Heart left ventricle (tissue), 16 donors: ENCODE measurements at places on chromosomes 3 and 15.

DNA sequence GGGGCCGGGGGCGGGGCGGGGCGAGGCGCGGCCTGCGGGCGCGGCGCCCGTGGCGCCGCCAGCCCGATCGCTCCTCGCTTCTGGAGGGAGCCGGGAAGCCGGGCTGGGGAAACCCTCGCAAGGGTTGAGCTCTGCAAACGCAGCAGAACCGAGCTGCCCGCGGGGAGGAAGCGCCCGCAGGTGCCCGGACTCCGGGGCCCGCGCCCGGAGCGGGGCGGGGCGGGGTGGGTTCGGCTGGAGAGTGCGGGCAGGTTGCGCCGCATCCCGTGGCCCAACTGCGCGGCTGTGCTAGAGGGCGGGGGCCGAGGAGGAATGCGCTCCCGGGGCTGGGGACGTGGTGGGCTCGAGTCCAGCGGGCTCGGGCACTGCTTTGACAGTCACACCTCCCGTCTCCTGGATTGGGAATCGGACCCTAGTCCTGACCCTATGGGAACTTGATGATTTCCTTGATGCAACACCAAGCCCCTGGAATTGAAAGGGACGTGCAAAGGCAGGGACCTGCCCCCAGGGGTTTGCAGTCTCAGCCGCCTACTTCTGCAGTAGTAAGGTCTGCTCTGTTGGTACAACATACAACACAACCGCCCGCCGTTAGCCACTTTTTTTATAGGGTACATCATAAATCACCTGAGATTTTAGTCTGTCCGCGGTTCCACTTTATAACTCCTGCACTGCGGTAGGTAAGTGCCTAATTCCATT is 34.3 kb downstream of the ZBTB38 start:
- DNase-seq, result peak; percentile 88

GRCh38 chr3:120304616-120305015 is 19.6 kb upstream of the GPR156 start:
- DNase-seq, result no peak

DNA sequence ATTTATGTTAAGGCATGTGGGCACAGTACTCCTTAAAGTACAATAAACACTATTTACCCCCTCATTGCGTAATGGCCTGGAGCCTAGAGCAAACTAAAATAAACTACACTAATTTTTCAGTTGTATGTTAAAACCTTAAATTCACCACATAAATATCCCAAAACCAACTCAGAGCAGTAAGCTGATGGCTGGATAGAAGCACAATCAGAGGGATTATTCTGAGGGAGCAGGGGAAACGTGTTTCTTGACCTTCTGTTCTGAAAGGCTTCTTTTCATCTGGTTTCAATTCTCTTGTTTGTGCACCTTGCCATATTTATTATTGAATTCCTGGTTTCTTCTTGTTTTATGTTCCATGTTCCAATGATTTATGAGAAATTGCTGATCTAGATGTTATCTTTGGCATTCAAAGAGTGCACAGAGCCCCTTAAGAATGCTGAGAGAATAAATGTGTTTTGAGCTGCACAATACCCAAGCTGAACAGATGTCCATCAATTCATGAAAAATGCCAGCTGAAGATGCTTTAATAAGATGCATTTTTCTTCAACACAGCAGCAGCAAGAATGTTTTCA is 29.6 kb downstream of the RPL22L1 start:
- DNase-seq, result no peak

DNA sequence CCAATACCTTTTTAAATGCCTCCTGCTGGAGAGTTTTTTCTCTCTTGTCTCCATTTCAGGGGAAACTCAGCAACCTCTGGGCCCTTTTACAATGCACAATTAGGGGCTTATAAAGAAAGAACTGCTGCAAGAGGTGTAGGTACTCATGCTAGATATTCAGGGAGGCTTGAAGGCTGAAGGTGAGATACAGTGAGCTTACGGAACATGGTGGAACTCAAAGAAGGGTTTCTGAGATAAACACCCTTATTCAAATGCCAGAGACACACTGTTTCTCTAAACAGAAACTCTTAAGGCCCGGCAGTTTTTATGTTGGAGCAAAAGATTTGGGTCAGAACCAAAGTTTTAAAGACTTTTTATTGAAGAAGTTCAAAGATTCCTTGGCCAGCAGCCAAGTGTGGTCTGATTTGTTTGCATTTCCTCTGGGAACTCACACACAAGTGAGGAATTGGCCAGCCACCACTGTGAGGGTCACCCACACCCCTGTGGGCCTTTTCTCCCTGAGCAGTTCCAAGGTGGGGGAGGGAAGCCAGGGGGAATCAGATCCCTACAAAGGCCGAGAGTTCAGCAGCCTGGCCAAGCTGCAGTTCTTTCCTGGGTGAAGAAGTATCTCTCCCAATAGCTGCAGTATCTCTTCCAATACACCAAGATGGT is 47.8 kb downstream of the TNFAIP8L3 start:
- DNase-seq, result no peak

DNA sequence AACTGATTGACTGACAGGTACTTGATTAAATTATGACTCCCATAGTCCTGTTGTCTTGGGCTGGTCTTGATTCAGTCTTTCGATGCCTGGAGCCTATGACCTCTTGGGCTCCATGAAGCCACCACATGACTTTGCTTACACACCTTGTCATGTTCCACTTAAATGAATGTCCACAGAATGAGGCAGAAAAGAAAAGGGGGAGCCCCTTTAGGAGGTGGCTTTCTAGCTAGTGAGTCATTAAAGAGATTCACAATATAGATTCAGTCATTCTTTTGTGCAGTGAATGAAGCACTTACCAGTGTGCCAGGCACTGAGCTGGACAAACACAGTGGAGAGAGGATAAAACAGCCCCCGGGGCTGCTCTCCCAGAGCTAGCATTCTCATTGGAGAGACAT is 17.1 kb downstream of the VIPR1 start:
- no peak for DNase-seq

- no peak for DNase-seq
Measured at GRCh38 chr3:142239421-142239820, 14.0 kb upstream of the GK5 start.

GRCh38 chr3:143367171-143367570 is 247.6 kb downstream of the CHST2 start:
- DNase-seq, result no peak

- no peak for DNase-seq
Measured at GRCh38 chr3:149967086-149967685, 3.5 kb downstream of the PFN2 start.

DNA sequence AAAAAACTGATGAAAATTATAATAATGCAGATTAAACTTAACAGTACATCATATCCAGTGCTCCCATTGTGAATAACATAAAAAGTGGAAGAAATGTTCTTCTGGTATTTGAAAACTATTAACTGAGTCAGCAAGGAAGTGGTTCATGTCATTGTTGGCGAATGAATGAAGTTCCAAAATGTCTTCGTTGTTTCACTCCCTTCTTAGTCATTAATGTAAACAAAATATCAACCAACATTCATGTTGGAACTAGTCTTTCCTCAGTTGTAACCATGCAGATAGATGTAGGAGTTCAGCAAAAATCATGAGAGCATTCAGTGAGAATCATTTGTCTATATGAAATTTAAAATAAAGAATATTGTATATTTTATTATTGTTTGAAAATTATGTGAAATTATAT is 44.1 kb upstream of the ICE2 start:
- no peak for DNase-seq

DNA sequence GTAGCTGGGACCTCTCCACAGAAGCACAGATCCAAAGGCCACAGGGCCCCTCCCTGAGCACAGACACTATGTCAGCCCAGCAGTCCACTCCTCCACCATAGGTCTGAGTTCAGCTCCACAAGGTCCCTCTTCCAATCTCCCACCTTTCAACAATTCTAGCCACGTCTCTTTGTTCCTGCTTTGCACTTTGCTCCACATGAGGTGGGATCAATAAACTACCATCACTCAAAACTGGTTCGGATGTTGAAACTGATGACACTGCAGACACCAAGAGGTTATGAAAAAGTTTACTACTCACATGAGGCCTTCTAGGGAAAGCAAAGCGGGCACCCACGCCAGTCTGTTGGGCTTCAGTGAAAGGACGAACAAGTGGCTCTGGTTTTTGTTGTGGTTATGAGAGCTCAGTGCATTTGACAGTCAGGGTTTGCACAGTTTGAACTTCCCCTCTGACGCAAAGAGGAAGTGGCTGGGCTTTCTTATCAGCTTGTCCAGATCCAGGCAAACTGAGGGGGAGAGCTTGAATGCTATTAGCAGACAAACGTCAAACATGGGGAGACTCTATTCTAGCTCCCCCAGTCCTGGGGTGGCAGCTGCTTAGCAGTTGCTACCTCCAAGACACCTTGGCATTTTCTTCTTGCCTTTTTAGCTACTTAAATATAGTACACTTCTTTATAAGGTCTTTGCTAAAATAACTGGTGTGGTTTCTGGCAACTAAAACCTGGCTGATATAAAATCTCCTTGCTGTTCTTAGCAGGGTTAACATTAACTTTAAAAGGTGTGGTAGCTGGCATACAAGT is 37.8 kb downstream of the ZNF445 start:
- DNase-seq, result peak; percentile 75

DNA sequence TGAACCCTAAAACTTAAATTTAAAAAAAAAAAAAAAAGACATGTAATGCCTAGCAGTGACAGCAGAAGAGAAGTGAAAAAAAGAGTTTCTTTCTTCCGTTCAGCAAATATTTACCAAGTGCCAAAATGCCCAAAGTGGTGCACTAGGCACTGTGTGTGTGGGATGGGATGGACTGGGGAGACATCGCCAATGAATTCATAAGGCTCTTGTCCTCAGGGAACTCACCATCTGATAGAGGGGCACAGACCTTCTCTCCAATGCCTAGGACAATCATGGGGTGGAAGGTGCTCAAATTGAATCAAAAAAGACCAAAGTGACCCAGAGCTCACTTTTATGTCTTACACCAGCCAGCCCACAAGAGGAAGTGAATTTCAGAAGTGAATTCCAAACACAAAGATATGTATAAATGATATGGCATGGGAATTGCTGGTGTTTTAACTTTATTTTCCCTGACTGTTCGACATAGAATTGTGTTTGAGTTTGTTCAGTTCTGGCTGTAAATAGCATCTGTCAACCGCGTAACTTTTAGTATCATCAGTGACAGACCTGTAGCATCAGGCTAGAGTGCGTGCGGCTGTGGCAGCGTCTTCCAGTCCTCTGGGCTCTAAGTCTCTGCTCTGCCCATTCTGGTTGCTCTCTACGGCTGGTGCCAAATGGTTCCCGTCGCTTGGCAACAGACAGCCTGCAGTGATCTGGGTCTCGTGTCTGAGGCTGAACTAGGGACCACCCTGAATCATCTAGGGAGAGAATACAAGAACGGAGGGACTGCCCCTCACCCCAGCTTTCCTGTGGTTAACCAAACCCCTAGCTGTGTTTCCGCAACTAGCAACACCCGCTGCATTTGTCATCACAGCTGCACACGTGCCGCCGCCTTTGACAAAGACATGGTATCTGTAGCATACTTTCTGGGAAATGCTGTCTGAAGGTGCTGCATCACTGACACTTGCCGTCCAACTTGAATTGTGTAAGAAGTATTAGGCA is 154.0 kb upstream of the THBS1 start:
- peak; percentile 56 for DNase-seq

GRCh38 chr3:135596563-135596962 is 369.0 kb upstream of the PPP2R3A start:
- DNase-seq, result no peak

GRCh38 chr3:73609315-73609641 is 15.5 kb downstream of the PDZRN3 start:
- no peak for DNase-seq

GRCh38 chr15:63896336-63897115 is 62.8 kb upstream of the HERC1 start:
- no peak for DNase-seq

DNA sequence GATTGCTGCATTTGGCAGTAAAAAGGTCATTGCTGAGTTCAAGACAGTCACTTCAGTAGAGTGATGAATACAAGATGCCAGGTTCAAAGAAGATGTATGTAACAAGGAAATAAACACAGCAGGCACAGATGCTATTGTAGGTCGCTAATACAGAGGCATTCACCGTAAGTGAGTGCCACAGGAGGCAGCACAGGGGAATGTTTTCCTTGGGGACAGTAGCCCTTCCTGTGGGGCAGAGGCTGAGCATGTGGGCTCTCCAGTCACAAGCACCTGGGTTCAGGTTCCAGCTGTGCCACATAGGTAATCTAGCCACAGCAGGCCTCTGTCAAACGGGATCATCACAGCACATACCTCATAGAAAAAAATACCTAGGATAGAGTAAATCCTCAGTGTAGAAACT is 86.3 kb downstream of the RSL24D1 start:
- no peak for DNase-seq

GRCh38 chr3:48430708-48431101 is 819 bp upstream of the PLXNB1 start:
- DNase-seq, result no peak

DNA sequence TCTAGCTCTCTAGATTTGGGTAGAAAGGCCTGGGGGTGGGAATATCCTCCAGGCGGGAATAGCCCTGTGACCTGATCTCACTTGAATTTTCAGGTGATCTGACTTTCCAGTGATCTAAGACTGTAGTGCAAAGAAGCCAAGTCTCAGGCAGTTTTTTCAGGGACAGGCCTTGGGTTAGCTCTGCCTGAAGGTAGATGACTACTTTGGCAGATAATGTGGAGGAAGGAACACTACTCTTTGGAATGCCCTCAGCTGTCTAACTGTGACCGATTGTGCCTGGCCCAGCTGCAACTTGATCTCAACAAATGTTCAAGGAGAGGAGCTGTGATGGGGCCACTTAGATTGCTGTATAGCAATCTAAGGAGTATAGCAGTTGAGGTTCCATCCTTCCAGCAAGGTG is 193.7 kb downstream of the TCF12 start:
- DNase-seq, result no peak

DNA sequence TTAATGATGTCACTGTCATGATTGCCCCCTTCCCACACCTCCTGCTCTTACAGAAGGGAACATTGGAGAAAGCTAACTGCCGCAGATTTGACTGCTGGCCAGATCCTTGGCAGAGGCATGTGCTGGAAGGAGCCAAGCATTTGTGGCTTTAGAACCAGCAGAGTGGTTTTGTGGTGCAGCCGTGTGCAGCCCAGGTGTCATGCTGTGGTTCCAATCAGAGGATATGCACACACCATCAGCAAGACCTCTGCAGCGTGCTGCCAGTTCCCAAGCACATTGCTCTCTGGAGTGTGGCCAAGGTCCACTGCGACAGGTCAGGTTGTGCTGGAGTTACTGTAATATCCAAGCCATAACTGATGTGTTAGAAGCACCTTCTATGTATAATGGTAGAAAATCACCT is 61.6 kb downstream of the OTOL1 start:
- peak; percentile 23 for DNase-seq

DNA sequence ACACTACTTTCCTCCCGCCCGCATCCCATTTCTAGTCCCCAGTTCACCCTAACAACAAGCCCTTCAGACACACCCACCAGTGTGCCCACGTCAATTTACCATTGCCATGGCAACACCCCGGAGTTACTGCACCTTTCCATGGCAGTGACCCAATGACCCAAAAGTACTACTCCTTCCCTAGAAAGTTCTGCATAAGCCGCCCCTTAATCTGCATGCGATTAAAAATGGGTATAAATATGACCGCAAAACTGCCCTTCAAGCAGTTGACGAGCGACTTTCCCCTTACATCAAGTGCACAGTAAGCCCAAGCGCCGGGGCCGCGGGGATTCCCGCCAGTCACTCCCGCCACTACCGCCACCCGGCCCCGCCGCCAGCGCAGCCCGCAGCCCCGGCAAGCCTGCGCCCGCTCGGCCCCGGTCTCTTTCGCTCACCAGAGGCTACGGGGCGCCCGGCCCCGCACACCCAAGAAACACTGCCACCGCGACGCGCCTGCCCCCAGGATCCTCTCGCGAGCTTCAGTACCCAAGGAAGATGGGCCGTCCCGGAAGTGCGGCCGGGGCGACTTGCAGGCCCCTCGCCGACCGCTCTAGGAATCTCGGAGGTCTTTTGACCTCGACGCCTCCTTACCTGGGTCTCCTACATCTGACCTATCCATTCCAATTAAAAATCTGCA is 27.2 kb upstream of the ZNF502 start:
- peak; percentile 85 for DNase-seq

- peak; percentile 59 for DNase-seq
Measured at GRCh38 chr3:62874711-62875557, at the start of gene CADPS. Gene CADPS, minus strand, starts transcription at chr3:62875416. Its CDS starts 387 bp downstream, at chr3:62875029.
